Bronchial epithelial cell (primary cell): ENCODE measurements at places on chromosomes 16 and 17.
A peak's percentile ranks its signal among the peaks of the same experiment; 100 is the strongest.

- no peak for DNase-seq
Measured at GRCh38 chr17:80526116-80526910, 18.3 kb upstream of the RPTOR start.

DNA sequence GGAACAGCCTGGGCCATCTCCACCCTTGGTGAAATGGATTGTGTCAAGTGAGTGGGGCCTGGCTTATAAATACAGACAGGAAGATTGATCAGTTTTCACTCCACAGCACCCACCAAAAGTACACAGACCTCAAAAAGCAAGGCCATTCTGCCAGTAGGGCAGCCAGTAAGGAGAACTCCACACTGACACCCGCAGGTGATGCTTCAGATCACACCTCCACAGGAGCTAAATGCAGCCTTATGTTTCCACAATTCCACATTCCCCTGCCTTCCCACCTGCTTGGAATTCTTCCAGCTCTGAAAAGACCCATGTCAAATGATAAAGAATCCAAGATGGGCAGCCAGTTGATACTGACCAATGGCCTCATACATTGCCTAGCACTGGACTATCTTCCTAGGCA, 191.1 kb downstream of the ZFHX3 start:
- DNase-seq, result peak; percentile 7

DNA sequence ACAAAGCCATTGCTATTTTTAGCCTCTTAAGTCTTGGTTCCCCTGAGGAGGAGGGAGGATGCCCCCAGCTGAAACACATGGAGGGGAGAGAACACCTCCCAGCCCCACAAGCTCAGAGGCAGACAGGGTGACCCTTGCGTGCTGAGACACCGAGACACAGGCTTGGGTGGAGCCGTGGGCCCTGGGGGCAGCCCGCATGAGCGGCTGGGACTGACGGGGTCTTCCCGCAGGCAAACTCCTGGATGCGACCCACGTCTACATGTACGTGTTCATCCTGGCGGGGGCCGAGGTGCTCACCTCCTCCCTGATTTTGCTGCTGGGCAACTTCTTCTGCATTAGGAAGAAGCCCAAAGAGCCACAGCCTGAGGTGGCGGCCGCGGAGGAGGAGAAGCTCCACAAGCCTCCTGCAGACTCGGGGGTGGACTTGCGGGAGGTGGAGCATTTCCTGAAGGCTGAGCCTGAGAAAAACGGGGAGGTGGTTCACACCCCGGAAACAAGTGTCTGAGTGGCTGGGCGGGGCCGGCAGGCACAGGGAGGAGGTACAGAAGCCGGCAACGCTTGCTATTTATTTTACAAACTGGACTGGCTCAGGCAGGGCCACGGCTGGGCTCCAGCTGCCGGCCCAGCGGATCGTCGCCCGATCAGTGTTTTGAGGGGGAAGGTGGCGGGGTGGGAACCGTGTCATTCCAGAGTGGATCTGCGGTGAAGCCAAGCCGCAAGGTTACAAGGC, 9.8 kb downstream of the SLC16A3 start:
- peak; percentile 89 for DNase-seq

DNA sequence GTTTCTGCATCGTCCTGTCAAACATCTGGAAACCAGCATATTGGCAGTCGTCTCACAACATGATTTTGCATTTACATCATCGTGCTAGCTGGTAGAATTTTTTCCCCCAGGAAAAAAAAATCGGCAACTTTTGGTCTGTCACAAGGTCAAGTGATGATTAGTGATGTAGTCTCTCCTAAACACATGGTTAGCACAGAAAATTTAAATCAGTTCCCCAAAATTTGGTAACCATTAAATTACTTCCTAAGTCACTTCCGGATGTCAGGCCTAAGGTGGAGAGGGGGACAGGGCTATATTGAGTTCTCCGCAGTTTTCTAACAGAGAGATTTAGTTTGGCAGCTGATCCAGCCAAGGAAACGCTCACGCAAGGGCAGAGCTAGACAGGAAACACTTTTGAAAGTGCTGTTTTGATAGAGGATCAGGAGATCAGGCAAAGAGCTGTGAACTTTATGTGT, 271.0 kb upstream of the TBX2 start:
- no peak for DNase-seq

DNA sequence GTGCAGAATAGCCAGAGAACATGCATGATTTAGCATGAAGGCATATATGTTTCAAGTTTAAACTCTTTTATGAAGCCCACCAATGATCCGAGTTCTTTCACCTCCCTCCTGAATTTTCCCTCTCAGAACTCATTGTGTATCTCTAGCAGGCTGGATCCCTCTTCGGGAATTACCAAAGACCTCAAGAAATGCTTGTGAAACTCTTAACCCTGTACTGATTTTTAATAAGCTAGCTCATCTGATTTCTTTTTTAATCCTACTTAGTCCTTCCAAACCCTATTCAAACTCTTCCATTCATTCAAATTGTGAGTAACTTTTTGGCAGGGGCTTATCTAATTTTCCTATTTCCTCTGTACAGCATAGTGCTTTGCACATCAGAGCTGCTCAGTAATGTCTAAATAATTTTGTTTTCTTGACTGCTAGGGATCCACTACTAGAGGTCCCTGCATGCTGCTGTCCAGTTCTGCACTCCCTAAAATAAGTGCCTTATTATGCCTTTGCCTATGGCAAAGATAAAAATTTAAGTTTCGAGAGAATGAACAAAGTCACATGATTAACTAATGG, 723.8 kb downstream of the CDH11 start:
- peak; percentile 13 for DNase-seq
